NCI-H1048 (cell line): ENCODE measurements at places on chromosomes 3 and 15.
A peak's percentile ranks its signal among the peaks of the same experiment; 100 is the strongest.

DNA sequence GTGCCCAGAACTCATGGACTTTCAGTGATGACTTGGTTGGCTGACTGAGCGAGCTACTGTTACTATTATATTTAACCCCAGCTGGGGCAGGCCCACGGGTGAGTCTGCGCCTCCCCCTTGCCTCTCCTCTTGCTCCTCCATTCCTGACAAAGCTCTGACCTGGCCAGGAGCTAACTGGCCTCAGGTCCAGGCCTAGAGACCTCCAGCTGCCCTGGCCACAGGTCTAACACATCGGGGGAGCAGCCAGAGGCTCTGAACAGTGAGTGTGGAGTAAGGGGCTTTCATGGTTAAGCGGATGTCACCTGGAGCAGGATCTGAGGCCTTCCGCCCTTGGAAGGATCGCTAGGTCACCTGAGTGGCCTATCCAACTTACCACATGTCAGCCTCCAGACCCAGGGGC lies 96.3 kb upstream of the HERC1 start:
- DNase-seq: no peak

DNA sequence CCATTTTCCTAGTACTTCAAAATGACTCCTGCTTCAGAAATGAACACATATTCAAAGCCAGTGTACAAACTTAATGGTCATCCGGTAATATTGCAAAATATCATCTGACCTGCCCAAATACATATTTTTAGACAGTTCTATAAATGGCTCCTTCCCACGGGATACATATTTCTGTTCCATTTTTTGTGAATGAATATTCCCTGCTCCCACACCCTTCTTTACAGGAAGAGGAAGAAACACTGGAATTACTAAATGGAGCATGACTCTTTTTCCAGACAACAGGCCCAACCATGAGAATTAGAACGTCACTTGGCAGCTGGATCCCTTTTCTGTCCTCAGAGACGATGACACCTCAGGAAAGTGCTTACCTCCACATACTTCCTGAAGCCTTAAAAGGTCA lies 38.0 kb upstream of the CBLB start:
- no peak for DNase-seq

GRCh38 chr15:96774216-96774615 lies 443.7 kb downstream of the NR2F2 start:
- no peak for DNase-seq

- DNase-seq: no peak
Measured at GRCh38 chr3:46122091-46122490, 86.0 kb downstream of the CCR1 start.

DNA sequence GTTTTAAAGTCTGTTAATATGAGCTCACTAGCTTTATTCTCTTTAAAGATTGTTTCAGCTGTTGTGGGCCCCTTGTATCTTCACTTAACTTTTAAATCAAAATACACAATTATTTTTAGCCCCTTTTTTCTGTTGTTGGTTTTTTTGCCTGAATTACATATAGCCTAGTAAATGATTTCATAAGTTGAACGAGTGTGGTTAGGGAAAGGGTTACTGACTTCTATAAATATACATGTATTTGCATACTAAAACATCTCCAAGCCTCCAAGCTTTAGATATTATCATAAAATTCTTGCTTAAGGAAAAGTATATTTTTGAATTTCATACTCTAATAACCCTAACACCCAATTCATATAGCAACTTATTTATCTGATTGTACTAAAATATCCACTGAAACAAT lies 73.2 kb upstream of the ARL6 start:
- DNase-seq: no peak

GRCh38 chr3:67686069-67686468 lies 31.7 kb upstream of the SUCLG2 start:
- no peak for DNase-seq

DNA sequence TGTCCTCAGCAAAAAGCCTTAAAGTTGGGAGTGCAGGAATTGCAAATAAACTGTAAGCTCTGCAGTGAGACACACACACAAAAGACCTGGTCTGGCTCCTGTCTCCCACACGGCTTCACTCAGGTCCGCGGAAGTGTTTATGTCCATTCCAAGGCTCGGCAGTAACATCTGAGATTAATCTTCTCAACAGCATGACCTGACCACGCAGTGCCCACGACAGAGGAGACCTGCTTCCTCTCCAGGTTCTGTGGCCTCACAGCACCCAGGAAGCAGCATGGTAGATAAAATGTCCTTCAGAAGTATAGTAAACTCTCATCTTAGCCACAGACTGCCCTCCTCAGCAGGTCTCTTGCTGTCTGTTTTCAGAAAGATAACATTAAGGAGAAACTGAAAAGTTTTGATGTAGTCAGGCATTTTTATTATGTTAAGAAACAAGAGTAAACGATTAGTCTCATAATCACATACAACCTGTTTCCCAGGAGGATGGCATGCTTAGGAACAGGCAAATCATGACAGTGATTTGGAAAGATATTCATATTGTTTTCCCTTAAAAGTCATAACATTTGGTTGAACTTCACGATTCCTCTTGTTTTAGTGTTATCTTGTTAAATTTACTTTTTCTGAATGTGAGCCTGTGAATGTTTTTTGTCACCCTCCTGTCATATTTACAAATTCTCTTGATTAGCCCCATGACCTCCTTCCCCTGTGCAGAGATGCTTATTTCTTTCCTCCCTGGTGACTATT lies 34.6 kb downstream of the CD200R1L start:
- DNase-seq: no peak

DNA sequence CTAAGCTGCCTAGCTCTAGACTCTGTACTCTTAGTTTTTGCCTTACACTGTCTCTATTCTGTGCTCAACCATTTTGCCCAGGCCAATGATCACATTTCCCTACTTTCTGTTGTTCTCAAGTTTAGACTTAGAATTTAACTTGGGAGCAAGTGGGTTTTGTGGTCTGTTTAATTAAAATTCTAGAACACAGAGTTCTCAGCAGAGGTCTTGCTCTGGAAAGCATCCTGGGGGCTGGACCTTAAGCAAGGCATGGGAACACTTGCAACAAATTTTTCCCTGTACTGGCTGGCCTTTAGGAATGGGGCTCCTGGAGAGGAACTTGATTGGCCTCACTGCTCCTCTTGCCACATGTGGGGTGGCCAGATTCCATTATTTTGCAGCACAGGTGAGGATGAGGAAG lies 236.3 kb upstream of the LRTM1 start:
- DNase-seq: no peak

- no peak for DNase-seq
Measured at GRCh38 chr15:71013446-71013845, 101.8 kb upstream of the THSD4 start.

DNA sequence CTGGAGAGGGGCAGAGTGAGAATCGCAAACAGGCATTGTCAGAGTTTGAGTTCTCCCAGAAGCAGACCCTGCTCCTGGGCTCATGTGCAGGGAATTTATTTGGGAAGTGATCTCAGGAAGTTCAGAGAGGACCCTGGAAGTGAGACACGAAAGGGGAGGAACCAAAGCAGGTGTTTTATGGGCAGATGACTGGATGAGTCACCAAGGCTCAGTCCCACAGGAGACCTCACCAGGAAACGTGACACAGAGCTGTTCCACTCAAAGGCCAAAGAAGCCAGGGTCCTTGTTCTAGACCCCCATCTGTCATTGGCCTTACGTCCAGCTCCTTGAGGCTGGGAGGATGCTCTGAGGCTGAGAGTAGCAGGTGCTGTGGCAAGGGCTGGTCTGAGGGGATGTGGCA lies 43.4 kb upstream of the SEC22A start:
- no peak for DNase-seq

DNA sequence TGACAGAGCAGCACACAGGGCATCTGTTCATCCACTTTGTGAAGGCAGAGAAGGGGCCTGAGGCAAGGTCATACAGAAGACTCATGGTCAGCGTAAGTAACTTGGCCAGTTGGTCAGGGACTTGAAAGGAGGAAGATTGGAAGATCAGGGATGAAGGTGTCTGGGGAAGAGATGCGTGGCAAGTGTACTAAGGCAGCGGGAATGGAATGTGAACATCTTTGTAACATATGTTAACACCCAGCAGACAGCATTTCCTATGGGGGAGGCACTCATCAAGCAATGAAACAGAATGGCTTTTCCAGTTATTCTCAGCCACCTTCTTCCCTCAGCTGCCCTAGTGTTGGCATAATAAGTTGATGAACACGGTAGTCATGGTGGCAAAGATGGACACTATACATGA lies 7.8 kb upstream of the RFC4 start:
- no peak for DNase-seq

GRCh38 chr3:77342688-77343087 lies 302.8 kb downstream of the ROBO2 start:
- no peak for DNase-seq

DNA sequence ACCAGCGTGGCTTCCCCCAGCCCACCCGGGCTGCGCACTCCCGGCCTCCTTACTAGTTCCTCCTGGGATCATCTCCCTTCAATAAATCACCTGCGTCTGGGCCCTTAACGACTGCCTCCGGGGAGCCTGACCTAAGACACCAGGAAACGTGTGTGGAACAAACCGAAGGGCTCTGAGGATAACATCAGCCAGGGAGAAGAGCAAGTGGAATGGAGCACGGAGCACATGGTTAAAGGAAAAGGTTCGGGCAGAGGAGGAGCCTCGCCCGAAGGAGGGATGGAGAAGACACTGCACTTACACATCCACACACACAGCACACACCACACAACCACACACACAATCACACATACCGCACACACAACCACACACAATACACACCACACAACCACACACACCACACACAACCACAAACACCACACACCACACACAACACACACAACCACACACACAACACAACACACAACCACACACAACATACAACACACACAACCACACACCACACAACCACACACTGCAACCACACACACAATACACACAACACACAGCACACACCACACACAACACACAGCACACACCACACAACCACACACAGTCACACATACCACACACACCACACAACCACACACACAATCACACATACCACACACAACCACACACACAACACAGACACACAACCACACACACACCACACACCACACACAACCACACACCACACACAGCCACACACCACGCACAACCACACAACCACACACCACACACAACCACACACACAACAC lies 24.7 kb downstream of the CPN2 start:
- no peak for DNase-seq

GRCh38 chr15:43094416-43095030 lies 11.3 kb downstream of the UBR1 start:
- DNase-seq: no peak

GRCh38 chr15:95693917-95694316 lies 636.6 kb upstream of the NR2F2 start:
- DNase-seq: no peak

- DNase-seq: no peak
Measured at GRCh38 chr3:58234516-58234931, 3.1 kb upstream of the ABHD6 start.

DNA sequence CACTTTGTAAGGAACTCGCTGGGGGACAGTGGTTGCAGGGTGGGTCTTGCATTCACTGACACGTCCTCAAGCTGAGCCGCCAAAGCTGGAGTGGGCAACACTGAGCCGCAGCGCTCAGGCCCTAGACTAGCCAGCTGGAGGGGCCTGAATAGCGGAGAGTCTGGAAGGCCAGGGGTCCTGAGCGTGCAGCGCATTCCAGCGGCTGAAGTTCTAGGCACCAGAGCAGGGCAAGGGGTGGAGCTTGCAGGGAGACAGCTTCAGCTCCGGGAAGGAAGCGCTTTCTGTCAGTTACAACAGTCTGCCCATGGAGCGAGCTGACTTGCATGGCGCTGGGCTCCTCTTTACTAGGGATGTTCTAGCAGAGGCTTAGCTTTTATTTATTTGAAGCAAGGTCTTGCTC lies 2.7 kb downstream of the MAP6D1 start:
- no peak for DNase-seq

GRCh38 chr3:173135059-173135458 lies 6.0 kb downstream of the SPATA16 start:
- no peak for DNase-seq

GRCh38 chr3:167913219-167913835 lies 177.8 kb downstream of the SERPINI1 start:
- DNase-seq: no peak

GRCh38 chr3:140152851-140153639 lies 218.1 kb downstream of the CLSTN2 start:
- DNase-seq: no peak

GRCh38 chr3:158273656-158274055 lies 163.8 kb downstream of the RSRC1 start:
- DNase-seq: no peak

GRCh38 chr3:55728461-55729100 lies 241.5 kb upstream of the WNT5A start:
- no peak for DNase-seq

- no peak for DNase-seq
Measured at GRCh38 chr3:188309437-188310269, 155.7 kb downstream of the LPP start.

GRCh38 chr3:48294611-48295263 lies 38.7 kb downstream of the SPINK8 start:
- DNase-seq: no peak

GRCh38 chr15:88799341-88799740 lies 3.9 kb upstream of the ACAN start:
- DNase-seq: no peak

GRCh38 chr3:8903191-8903590 lies 60.1 kb downstream of the RAD18 start:
- DNase-seq: no peak

DNA sequence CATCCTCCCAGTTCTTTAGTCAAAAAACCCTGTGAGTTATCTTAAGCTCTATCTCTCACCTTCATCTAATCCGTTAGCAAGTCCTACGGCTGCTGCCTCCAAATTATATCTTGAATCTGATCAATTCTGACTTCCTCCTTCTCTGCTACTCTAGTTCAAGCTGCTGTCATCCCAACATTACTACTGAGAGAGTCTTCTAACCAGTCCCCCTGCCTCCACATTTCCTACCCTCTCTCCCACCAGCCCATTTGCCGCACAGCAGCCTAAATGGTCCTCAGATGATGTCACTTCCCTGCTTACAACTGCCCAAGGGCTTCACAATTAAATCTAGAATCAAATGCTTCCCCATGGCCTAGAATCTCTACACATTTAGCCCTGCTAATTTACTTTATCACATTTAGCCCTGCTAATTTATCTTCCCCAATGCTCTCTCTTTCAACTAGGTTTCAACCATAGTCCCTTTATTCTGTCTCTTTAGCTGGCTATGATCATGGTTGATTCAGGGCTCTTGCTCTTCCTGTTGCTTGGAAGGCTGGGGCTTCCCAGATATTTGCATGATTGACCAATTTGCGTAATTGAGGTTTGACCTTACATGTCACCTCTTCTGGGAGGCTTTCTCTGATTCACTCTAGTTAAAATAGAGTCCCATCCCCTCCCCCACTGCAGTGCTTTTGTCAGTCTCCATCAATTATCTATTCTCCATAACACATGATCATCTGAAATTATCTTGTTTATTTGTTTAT lies 11.0 kb upstream of the ARL14 start:
- peak; percentile 47 for DNase-seq
